ENCODE measurements at places on chromosomes 12 and 14.

- no peak overlapping the region for H3K4me3 ChIP-seq
- no peak overlapping the region for H3K27ac ChIP-seq
- no peak for DNase-seq
- H3K27me3 ChIP-seq: no peaks in the 10 kb centered on the region
These were observed 24.5 kb downstream of the SLC16A7 start for GRCh38 chr12:59620326-59620725.

GRCh38 chr14:25349269-25349668, 299.3 kb upstream of the STXBP6 start:
- no peaks in the 10 kb centered on the region for H3K27me3 ChIP-seq
- H3K4me1 ChIP-seq: no peaks in the 10 kb centered on the region
- H3K27ac ChIP-seq: no peak overlapping the region
- H3K4me3 ChIP-seq: no peak overlapping the region
- no peaks in the 10 kb centered on the region for H3K36me3 ChIP-seq
- no peak for DNase-seq

DNA sequence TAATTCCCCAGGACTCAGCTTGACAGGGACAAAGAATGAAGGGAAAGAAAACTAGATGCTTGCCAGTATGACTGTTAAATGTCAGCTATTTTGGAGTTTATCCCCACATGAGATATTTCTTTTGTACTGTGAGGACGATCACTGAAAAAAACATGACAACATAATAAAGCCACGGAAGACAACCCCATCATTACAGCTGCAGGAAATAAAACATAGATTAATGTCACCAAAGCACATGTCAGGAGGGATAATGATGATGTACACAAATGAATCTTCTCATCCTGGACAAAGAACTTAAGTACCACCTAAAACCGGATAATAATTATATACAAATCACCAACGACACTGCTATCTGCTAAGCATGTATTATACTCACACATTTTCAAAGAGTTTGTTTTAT, 84.6 kb upstream of the GRIP1 start:
- no peaks in the 10 kb centered on the region for H3K36me3 ChIP-seq
- H3K27me3 ChIP-seq: no peaks in the 10 kb centered on the region
- H3K27ac ChIP-seq: no peak overlapping the region

GRCh38 chr14:102208741-102209140, 69.0 kb downstream of the WDR20 start:
- H3K4me3 ChIP-seq: no peak overlapping the region
- H3K4me1 ChIP-seq: no peaks in the 10 kb centered on the region
- no peak overlapping the region for H3K27ac ChIP-seq
- no peak for DNase-seq

GRCh38 chr12:130686511-130686991, 29.5 kb downstream of the RIMBP2 start:
- no peak for DNase-seq
- H3K27me3 ChIP-seq: no peaks in the 10 kb centered on the region
- no peaks in the 10 kb centered on the region for H3K36me3 ChIP-seq
- no peaks in the 10 kb centered on the region for H3K4me1 ChIP-seq
- H3K27ac ChIP-seq: no peak overlapping the region

DNA sequence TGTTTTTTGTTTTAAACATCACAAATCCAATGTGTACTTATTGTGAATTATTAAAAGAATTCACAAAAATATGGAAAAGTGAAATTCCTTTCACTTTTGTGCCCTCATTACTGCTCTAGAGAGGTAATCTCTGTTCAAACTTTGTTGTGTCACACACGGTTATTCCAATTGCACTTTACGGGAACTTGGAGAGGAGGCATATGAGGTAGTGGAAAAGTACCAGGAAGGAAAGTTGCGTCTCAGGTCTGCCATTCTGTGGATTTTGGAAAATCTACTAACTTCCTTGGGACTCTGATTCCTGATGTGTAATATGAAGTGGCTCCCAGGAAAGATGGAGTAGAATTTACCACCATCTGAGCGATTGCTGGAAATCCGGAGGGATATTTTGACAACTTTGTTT, 90.9 kb upstream of the DCN start:
- H3K4me1 ChIP-seq: peaks cover 8% of the 10 kb centered on the region
- peak overlapping the region; percentile 43 for H3K27ac ChIP-seq
- no peak for DNase-seq
- H3K36me3 ChIP-seq: no peaks in the 10 kb centered on the region

GRCh38 chr12:57604454-57604991, at the start of gene DTX3:
Gene DTX3 (plus strand): TSS chr12:57604824. CDS start chr12:57606518, 1,694 bp downstream.
- peaks cover 14% of the 10 kb centered on the region for H3K4me1 ChIP-seq

DNA sequence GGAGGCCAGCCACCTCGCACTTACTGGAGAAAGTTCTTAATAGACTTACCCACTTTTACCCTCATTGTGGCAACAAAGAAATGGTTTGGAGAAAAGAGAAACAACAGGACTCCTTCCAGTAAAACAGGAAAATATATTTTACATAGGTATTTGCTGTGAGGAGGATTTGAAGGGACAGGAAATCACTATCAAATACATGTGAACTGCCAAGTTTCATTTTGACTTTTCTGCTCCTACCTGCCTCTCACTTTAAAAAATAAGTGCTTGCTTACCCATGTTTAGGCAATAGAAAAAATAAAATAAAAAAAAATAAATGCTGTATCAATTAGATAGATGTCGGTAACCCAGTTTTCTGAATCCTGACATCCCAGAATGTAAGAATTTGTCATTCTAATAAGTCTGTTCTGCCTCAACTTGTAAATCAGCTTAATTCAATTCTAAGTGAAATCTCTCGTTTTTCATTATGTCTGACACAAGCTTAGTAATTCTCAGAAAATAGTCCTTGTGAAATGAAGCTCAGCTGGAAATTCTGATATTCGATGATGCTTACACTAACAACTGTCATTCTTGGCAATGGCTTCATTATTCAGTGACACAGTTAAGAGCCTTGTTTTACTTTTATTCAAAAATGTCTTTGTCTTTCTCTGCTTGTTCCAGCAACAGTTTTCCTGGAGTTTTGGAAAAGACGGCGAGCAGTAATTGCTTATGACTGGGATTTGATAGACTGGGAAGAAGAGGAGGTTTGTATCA, 131.3 kb downstream of the SLC5A8 start:
- H3K27ac ChIP-seq: no peak overlapping the region
- no peak for DNase-seq
- no peaks in the 10 kb centered on the region for H3K27me3 ChIP-seq

GRCh38 chr14:100159094-100159864, at the start of gene DEGS2:
Gene DEGS2 (minus strand): TSS chr14:100159645. CDS start chr14:100159587, 58 bp downstream.
- peaks cover 67% of the 10 kb centered on the region for H3K27me3 ChIP-seq
- DNase-seq: no peak
- H3K4me1 ChIP-seq: no peaks in the 10 kb centered on the region
- no peak within 1 kb of the TSS for H3K4me3 ChIP-seq

GRCh38 chr14:23831596-23831995, 122.0 kb upstream of the DHRS4 start:
- H3K4me1 ChIP-seq: no peaks in the 10 kb centered on the region
- H3K27ac ChIP-seq: no peak overlapping the region
- H3K36me3 ChIP-seq: no peaks in the 10 kb centered on the region
- DNase-seq: no peak

DNA sequence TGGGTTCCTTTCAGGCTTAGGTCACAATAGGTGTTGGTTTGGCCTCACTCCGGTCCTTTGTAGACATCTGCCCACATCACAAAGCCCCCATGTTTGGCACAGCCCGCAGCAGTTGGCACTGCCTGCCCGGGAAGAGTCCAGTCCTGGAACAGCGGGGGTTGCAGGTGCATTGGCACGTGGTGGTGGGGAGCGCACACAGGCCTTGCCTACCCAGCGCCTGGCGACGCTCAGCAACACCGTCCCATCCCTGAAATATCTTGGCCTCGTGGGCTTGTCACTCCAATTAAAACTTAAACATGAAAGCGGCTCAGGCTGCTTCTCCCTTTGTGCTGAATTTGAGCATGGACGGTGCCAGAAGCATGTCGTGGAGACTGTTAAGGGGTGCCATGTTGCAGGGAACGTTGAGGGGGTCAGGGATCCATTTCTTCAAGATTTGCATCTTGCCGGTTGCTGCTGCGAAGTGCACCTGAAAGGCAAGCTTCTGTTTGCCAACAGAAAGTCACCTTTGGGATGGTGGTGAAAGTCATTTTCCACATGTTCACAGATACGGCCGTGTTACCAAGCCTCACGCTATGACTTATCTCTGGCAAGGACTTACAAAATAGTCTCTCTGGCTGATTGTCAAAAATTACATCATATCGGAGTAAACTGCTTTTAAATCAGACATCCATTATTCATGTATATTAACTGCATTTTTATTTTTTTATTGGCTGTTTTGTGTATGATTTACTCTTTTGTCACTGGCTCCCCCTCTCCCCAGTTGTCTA, 91.5 kb downstream of the FBXW8 start:
- no peaks in the 10 kb centered on the region for H3K27me3 ChIP-seq
- peaks cover 53% of the 10 kb centered on the region for H3K36me3 ChIP-seq
- H3K4me3 ChIP-seq: no peak overlapping the region
- H3K4me1 ChIP-seq: no peaks in the 10 kb centered on the region
- no peak for DNase-seq

GRCh38 chr12:93322784-93323183, 54.9 kb upstream of the NUDT4 start:
- peaks cover 3% of the 10 kb centered on the region for H3K4me1 ChIP-seq
- no peak for DNase-seq
- no peaks in the 10 kb centered on the region for H3K36me3 ChIP-seq
- H3K4me3 ChIP-seq: no peak overlapping the region
- H3K27me3 ChIP-seq: no peaks in the 10 kb centered on the region

- no peaks in the 10 kb centered on the region for H3K36me3 ChIP-seq
- DNase-seq: no peak
- peaks cover 6% of the 10 kb centered on the region for H3K4me1 ChIP-seq
These were observed 146.6 kb upstream of the PLEKHG7 start for GRCh38 chr12:92556141-92556540.

DNA sequence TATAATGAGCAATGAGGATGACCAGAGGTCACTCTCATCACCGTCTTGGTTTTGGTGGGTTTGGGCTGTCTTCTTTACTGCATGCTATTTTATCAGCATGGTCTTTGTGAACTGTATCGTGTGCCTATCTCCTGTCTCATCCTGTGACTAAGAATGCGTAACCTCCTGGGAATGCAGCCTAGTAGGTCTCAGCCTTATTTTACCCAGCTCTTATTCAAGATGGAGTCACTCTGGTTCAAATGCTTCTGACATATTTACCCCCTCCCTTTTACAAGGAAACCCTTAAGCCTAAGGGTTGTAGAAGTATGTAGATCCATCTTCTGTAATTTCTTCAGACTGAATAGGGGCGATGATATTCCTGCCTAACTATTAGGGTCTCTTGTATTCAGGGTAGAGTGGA, 8.4 kb downstream of the IFI27L1 start:
- no peak for DNase-seq
- H3K27me3 ChIP-seq: no peaks in the 10 kb centered on the region
- H3K4me3 ChIP-seq: no peak overlapping the region

GRCh38 chr12:82857276-82857675, 170.6 kb downstream of the TMTC2 start:
- DNase-seq: no peak
- peaks cover 3% of the 10 kb centered on the region for H3K4me1 ChIP-seq
- H3K27ac ChIP-seq: no peak overlapping the region
- no peak overlapping the region for H3K4me3 ChIP-seq
- no peaks in the 10 kb centered on the region for H3K27me3 ChIP-seq
- H3K36me3 ChIP-seq: peaks cover 50% of the 10 kb centered on the region

DNA sequence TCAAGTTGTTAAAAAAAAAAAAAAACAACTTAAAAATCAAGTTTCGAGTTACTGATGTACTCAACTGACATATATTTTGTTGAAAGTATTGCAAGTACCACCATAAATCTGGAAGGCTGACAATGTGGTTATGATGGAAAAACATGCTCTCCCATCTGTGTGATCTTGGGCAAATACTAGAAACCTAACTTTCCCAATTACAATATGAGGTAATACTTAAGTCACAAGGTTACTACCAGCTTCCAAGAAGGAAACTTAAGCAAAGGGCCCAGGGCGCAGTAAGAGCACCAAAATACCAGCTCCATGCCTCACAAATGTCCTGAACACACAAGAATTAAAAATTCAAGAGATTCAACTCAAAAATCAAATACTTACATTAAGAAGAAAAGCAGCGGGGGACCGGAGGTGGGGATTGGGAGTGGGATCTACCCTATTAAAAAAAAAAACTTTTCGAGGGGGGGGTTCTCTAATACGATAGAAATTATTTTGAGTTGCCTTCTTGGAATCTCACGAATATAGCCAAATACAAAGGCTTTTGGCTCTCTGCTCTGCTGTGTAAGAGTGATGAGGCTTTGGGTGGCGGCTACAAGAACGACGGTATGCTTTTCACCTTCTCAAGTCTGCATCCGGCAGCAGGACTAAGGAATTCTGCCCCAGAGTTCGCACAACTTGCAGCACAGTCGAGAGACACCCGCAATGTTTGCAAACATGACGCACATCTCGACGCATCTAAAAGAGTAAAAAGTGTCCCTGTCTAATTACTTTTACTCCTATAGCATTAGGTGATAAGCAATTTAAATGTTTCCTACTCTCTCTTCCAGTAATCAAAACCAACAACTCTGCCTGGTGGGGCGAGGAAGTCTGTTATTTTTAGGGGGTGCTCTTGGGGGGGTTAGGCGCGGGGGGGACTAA, 1.1 kb downstream of the SAV1 start:
- peaks cover 2% of the 10 kb centered on the region for H3K36me3 ChIP-seq
- H3K4me1 ChIP-seq: peaks cover 15% of the 10 kb centered on the region
- peak overlapping the region; percentile 89 for H3K4me3 ChIP-seq
- H3K27ac ChIP-seq: peak overlapping the region; percentile 92
- DNase-seq: peak; percentile 30
- no peaks in the 10 kb centered on the region for H3K27me3 ChIP-seq

DNA sequence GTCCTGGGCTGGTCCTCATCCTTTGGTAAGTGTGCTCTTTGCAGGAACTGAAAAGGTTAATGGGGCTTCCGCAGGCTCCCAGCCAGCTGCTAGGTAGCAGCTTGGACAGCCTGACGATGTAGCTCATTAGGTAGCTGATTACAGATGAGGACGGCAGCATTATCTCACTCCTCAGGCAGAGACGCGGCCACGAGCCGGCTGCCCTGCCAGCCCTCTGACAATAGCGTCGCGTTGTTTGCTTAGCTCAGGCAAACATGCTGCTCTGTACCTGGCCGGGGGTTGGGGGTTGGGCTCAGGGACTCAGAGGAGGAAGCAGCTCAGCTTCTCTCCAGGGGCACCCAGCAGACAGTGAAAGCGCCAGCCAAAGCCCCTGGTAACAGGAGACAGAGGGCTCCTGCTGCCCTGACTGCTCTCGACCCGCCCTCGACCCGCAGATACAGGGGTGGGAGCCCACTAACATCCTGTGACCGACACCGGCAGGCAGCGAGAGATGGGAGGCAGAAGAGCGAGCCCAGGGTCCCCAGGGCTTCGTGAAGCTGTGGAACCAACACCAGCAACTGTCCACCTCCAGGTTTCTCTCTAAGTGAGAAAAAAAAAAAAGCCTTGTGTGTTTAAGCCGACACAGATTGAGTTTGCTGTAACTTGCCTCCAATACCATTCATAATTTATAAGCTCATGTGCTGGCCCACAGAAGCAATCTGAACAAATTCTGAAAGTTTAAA, 53.4 kb upstream of the DLK1 start:
- H3K4me3 ChIP-seq: no peak overlapping the region
- no peaks in the 10 kb centered on the region for H3K27me3 ChIP-seq
- H3K4me1 ChIP-seq: peaks cover 32% of the 10 kb centered on the region
- no peak for DNase-seq
- H3K27ac ChIP-seq: peak overlapping the region; percentile 25
- H3K36me3 ChIP-seq: no peaks in the 10 kb centered on the region

GRCh38 chr14:32559590-32559989, 230.5 kb downstream of the AKAP6 start:
- no peak overlapping the region for H3K4me3 ChIP-seq
- no peak for DNase-seq
- no peak overlapping the region for H3K27ac ChIP-seq
- H3K27me3 ChIP-seq: no peaks in the 10 kb centered on the region
- no peaks in the 10 kb centered on the region for H3K4me1 ChIP-seq
- H3K36me3 ChIP-seq: no peaks in the 10 kb centered on the region
